ENCODE measurements at places on chromosomes 11 and 22. TPM values are rescaled to one million over a fixed set of nuclear protein-coding genes. Genes with fewer than 3 reads are reported as not detected.

GRCh38 chr11:19939415-19939929 is 220.8 kb downstream of the DBX1 start:
- DNase-seq, result no peak

- no peak for DNase-seq
Observed at GRCh38 chr11:64227405-64227956, 1.4 kb downstream of the NUDT22 start.

GRCh38 chr11:85946221-85946620 is 91.0 kb downstream of the CCDC83 start:
- DNase-seq, result peak; percentile 49

GRCh38 chr11:27501100-27501499 is 5.5 kb downstream of the LIN7C start:
- no peak for DNase-seq

PANX1 gene
- 21.7 TPM for total RNA-seq

- peak; percentile 64 for DNase-seq
Observed at GRCh38 chr11:73288873-73289707, 17.0 kb downstream of the P2RY6 start.

DNA sequence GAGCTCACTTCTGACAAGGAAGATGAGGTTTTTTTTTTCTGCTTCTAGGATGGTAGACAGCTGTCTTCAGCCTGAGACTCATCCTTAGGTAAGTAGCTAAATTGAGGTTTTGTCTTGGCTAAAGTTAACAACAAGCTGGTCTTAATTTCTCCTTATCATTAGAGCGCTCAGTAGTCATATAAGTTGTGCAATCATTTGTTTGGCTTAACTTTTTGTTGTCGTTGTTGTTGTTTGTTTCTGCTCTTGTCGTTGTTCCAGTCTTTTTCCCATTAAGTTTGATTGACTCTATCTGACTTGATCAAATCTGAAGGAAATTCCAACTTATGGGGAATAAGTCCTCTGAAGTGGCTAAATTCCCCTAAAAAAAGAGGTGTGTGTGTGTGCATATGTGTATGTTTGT is 33.0 kb downstream of the GLYATL2 start:
- DNase-seq, result no peak

DNA sequence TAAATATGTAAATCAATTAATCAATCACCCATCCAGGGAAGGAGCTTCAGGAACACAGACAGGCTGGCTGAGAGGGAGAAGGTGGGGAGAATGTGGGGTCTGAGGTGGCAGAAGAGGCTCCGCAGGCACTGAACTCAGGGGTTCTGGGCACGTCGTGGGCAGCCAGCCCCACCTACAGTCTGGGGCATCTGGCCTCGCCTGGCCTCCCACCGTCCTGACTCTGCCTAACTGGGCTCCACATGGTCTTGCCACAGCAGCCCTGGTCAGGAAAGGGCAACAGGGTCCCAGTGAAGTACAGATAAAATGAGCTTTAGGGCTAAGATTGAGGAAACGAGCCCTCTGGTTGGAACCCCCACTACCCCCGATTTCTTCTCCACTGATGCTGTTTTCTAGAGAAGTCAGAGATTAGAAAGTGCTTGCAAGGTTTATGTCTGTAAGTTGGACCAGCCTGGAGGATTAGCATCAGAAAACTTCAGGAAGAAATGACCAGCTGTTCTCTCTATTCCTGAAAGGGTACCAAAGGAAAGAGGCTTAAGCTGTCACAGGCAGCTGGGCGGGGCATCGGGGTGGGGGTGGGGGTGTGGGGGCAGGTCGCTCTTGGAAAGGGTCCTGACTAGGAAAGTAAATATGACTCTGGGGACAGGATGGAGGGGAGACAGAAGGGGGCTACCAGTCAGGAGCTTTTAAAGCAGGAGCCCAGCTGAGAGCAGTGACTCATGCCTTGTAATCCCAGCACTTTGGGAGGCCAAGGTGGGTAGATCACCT is 261.7 kb downstream of the BUD13 start:
- no peak for DNase-seq

DNA sequence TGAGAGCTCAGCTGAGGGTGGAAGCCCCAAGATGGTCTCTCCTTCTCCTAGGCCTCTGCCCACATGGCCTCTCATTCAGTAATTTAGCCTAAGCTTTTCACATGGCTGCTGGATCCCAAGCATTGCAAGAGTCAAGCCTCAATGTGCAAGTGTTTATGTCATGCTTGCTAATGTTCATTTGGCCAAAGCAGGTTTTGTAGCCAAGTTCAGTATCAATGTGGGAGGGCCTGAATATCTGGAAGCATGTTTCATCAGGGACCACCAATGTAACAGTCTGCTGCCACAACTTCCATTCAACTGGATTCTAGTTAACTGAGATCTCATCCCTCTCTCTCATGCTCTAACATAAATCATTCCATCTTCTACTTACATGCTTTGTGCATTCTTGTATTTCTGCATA is 8.5 kb upstream of the SYTL2 start:
- DNase-seq, result no peak

GRCh38 chr11:6962673-6963072 is 36.4 kb downstream of the ZNF215 start:
- DNase-seq, result no peak

DNA sequence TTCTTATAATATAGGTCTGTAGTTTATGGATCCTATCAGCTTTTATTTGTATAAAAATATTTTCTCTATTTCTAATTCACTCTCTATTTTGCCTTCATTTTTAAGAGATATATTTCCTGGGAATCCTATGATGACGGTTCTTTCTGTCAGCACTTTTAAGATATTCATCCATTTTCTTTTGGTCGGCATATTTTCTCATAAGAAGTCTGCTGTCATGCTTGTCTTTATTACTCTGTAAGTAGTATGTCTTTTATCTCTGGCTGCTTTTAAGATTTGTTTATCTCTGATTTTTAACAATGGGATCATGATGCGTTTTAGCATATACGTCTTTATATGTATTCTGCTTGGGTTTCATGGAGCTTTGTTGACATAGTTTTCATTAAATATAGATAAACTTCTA is 175.5 kb downstream of the SNX19 start:
- DNase-seq, result no peak

GRCh38 chr11:15835788-15836411 is 520.4 kb downstream of the SOX6 start:
- no peak for DNase-seq

- DNase-seq, result no peak
Observed at GRCh38 chr11:117910525-117910924, 18.7 kb downstream of the TMPRSS13 start.

OR10G6 gene
- total RNA-seq, result not detected

DNA sequence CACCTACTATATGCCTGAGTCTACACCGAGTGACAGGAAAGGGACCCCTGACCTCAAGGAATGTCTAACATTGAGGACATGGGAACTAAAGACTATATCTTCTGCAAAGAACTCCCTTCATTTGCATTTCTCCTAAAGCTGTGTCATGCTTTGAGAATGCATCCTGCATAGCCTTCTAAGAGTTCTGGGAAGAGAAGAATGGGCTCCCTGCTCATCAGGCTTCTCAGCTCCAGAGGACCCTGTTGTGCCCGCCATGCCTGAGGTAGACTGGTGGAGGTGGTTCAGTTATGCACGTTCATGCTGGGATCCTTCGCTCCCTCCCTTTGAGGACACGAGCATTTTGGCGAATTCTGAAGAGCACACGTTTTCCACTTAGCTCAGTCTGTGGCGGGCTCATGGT is 63.3 kb downstream of the GRIK4 start:
- no peak for DNase-seq

CCDC87 gene
- total RNA-seq, result 0.42 TPM

DNA sequence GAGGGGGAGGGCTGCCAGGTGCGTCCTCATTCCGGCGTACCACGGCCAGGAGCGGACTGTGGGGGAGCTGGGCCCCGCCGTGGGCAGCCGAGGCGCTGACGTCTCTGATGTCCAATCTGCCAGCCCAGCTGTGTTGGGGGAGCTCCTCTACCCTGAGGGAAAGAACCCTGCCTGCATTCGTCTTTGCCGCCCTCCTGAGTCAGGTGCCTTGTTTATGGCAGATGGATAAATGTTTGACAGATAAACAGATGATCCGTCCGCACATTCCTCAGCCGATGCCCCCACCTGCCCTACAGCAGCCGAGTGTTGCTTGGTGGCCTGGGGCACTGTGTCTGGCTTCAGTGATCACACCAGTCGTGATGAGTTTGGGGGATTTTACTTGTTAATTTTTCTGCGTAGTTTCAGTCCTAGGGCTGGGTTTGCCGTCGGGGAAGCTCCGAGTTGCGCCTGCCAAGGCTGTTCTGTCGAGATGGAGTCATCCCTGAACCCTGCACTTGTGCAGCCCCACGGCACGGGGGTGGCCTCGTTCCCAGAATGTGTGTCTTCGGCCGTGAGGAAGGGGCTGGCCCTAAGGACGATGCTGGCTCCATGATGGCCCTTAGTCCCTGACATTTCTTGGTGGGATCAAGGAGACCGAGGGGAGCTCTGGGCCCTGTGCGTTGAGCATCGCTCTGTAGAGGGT is 1083.9 kb downstream of the BRD1 start:
- DNase-seq, result no peak

APOA4 gene
- 1.8 TPM for total RNA-seq

BIK gene
- 0.80 TPM for total RNA-seq

DNA sequence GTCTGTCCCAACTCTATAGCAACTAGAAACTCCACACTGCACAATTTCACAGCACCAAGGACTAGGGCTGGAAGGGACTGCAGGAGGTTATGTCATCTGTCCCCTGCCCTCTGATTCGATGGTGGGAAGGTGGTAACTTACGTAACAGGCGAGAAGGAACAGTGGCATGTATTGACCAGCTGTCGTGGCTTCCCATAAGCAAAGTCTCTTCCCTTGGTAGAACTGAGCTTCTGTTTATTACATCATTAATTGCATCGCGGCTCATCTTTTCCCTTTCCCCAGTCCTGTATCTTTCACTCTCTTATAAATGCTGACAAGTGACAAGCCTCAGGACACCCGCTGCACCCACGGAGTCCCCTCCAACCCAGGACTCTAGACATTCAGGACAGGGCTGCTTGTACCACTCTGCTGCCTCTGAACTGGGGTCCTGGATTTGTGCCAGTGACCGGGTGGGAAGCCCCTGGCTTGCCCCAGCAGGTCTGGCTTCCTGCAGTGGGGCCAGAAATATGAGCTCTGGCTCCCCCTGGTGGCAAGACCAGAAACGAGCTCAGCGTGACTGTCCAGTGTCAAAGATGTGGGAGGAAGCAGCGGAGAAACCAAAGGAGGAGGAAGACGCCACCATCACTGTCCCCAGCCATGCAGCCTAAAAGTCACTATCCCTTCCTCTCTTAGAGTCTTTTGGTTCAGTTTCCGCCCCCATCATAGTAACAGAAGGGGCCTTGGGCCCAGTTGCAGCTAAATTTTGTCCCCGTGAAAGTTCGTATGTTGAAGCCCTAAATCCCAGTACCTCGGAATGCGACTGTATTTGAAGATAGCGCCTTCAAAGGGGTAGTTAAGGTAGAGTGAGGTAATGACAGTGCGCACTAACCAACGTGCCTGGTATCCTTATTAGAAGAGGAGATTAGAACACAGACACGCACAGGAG is 84.5 kb downstream of the ISX start:
- peak; percentile 36 for DNase-seq

DNA sequence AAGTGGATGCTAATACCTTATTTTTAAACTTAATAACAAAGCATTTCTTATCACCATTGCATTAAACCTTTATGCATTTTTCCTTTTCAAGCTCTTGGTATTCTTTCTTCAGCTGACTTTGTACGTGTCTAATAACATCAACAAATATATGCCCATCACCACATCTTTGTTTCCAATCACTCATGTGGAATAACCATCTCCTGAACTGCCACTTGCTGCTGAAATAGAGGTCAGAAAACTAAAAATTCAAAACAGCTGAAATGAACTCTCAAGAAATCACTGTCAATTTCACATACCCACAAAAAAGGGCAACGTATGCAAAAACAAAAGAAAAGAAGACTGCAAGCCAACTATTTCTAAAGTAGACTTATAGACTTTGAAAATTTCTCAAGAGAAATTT is 7.4 kb downstream of the MSANTD4 start:
- no peak for DNase-seq

HTR3B gene
- total RNA-seq, result 1.7 TPM

BCL2L13 gene
- 13.5 TPM for total RNA-seq

GRCh38 chr11:76824083-76824939 is 36.4 kb upstream of the ACER3 start:
- no peak for DNase-seq

GPHA2 gene
- 11.6 TPM for total RNA-seq

DNA sequence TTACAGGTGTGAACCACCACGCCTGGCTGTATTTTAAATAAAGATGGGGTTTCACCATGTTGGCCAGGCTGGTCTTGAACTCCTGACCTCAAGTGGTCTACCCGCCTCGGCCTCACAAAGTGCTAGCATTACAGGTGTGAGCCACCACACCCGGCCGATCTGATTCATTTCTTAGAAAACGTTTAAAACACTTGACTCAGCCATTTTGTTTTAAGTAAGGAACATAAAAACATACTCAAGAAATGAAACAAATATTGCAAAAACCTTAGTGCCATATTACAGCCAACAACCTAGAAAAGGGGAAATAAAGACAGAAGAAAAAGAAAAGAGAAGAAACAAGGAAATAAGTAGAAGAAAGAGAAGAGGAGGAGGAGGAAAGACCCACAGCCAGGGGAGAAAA is 17.4 kb downstream of the LRFN4 start:
- no peak for DNase-seq

DNA sequence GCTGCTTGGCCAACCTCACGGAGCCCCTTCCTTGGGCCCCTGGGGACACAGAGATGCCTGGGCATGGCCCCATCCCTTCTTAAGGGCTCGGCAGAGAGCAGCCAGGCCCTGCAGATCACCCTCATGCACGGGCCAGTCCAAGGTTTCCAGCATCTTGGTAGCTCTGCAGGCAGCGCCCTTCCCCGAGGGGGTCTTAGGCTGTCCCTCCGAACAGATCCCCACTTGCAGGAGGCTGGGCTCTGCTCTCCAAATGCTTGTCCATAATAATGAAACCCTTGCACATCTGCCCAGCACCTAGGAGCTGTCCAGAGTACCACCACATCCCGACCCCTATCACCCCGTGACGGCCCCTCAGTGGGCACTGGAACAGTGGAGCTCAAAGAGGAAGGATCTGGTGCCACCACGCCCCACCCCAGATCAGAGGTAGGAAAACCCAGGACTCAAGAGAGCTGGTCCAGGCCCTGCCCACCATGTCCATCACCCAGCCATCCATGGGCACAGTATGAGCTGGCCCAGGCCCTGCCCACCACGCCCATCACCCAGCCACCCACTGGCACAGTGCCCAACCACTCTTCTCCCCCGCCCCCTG is 92.5 kb upstream of the PRR5 start:
- no peak for DNase-seq

DNA sequence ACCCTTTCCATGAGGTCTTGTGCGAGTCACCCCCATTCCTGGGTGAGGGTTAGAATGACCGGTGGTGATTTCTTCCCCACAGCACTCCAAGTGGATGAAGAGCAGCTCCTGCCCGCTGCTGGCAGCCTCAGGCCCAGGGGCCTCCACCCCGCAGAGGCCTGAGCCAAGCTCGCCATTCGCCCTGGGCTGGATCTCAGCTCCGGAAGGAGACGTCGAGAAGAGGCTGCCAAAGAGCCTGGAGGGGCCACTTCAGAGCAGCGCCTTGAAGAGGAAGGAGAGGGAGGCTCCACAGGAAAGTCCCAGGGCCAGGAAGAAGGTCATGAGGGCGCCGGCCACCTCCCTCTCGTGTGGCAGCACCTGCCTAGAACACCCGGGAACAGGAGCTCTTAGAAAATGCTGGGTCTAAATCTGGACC is 8.4 kb downstream of the SLC29A2 start:
- DNase-seq, result no peak

JAML gene
- total RNA-seq, result 3.8 TPM

MS4A3 gene
- not detected for total RNA-seq
